ENCODE measurements at places on chromosomes 12 and 14.

- peak; percentile 49 for DNase-seq
Measured at GRCh38 chr14:53953002-53953827, 3.4 kb downstream of the BMP4 start.

GRCh38 chr12:11015775-11016430, 6.5 kb downstream of the TAS2R19 start:
- DNase-seq, result no peak

DNA sequence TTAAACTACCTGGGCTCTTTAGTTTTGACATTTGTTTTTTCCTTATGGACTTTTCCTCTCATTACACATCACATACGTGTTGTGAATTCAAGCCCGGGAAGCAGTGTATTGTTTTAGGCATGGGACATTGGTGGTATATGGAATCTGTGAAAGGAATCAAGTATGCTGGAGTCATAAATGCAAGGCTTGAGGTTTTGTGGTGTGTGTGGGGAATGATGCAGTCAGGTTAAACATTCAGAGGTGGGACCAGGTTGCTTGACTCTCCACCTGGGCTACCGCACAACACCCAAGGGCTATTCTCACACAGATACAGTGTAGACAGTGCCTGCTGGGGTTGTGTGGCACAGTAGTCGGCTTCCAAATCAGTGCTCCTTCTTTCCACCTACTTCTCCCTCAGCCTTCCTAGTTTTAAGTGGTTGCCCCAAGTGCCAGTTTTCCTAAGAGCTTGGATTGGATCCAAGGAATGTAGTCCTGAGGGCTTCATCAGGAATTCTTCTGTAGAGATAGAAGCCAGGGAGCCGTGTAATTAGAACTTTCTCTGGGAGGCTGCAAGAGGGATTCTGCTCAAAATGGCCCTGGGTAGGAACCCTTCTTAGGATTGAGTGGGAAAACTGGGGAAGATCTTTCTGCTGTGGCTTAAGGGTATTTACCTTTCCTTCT, 243.7 kb downstream of the C12orf75 start:
- no peak for DNase-seq

DNA sequence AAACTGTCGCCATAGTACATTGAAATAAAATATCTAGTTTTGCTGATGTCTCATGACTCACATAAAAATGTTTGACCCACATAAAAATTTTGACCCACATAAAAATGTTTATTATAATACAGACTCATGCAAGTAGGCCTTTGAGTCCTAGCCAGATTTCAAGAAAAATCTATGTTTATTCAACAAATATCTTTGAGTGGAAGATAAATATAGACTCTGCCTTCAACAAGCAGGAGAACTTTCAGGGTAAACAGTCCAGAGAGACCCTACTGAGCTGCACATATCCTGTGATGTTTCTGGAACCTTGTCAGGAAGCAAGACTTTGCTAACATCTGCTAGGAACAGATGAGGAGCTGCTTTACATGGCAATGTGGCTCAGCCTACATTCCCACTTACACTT, 283.1 kb downstream of the MDGA2 start:
- DNase-seq, result no peak

- no peak for DNase-seq
Measured at GRCh38 chr12:42608196-42608825, 18.8 kb upstream of the PRICKLE1 start.

DNA sequence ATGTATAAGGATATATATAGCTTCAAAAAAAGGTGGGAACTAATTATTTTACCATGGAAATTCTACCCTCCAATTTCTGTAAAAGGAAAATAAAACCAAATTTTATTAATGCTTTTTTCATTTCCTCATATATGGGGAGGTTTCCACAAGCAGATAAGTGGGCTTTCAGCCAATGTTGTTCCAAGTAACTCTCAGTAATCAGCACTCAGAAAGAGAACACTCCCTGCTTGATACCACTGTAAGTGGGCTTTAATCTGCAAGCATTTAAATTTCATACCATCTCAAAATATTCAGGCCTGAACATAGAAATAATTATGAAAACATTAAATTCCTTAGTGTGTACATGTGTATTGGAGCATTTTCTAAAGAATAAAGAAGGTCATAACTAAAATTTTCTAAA, 827.6 kb downstream of the C12orf50 start:
- no peak for DNase-seq

DNA sequence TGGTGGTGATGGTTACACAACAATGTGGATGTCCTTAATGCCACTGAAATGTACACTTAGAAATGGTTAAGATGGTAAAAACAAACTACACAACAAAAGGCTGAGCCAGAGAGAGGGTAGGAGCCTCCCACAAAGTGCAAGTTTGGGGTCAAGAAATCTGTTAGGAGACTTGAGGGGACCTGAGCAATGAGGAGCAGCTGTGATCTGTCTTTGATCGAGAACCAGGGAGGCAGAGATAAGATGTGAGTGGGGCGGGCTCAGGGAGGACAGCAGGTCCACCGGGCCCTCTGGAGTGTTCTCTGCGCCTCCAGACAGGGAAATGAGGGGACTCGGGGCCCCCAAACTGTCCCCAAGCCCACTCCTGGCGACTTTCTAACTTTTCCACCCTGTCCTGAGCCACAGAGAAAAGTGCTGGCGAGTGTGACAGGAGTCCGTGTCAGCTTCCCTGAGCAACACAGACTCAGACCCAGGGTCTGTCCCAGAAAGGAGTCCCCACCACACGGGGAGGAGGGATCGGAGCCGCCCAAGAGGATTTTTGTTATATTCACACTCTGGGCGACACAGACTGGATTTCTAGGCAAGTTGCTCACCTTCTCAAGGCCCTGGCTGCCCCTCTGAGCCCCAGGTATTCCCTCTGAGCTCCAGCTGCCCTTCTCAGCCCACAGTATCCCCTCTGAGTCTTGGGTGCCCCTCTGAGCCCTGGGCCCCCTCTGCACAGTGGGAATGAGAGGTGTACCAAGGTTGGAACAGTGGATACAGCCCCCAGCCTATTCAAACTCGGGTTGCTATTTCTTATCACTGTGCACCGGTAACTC, 11.5 kb upstream of the SCARB1 start:
- no peak for DNase-seq

- DNase-seq, result no peak
Measured at GRCh38 chr12:93184672-93185368, 192.9 kb upstream of the NUDT4 start.

- DNase-seq, result no peak
Measured at GRCh38 chr14:79144896-79145295, 974.7 kb downstream of the NRXN3 start.

DNA sequence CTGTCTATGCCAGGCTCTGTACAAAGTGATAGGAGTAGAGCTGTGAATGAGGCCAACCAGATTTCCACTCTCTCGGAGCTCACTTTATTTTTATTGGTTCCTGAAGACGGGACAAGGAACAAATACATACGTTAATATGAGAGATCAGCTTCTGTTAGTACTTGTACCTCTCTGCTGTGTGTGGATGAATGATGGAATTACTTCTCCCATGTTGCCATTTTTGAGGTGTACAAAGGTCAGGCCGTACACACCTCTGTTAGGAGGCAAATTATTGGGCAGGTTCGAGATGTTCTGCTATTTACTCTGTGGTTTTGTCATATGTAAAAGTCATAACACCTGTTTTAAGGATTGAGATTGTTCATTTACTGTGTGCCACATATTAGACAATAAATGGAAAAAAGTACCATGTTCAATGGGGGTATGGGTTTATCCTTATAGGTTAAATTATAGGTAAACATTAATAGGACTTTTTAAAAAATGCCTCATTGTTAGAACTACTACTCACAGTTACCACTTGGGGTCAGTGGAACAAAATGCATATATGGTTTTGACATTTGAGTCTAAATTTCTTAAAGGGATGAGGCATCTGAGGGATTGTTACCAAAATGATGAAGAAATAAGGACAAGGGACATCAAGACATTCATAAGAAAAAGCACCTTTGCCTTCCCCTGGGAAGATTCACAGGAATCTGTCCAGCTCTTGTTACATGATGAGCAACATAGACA, 26.9 kb downstream of the WBP11 start:
- no peak for DNase-seq

GRCh38 chr12:47223848-47224213, 144.1 kb upstream of the AMIGO2 start:
- no peak for DNase-seq

- no peak for DNase-seq
Measured at GRCh38 chr14:58656671-58657411, 19.1 kb downstream of the DACT1 start.

DNA sequence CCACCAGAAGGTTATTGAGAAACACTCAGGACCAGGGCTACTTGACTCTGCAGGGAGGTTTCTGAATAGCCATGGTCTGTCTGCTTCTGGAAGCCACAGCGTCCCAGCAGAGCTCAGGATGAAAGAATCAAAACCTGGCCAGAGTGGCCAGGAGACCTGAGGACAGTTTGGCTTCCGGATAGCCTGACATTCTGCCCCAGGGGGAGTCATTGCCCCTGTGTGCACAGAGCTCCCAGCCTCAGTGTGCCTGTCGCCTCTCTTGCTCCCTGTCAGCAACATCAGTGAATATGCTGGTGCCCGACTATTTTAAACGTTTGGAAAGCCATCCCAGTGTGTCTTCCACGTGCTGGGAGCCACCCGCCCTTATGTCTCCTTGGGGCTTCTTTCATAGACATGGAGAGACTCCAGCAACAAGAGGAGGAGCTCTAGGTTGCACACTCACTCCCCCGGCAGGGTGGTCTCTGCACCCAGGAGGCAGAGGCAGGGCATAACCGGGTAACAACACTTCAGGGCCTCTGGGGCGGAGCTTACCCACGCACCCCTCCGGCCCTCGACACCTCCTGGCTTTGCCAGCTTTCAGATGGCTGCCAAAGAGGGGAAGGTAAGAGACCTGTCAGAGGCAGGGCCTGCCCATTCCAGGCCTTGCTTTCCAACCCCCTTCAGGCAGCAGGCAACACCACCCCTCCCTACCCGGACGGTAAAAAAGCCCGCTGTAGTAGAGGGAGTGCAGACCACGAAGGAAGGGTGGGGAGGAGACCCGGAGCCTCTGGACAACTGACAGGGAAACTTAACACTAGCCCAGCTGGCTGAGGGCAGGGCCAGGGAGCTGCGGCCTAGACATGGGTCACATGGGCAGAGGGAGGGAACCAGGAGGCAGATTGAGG, 19.0 kb upstream of the SLC6A12 start:
- no peak for DNase-seq

- no peak for DNase-seq
Measured at GRCh38 chr14:93096691-93097322, 18.9 kb downstream of the ITPK1 start.

DNA sequence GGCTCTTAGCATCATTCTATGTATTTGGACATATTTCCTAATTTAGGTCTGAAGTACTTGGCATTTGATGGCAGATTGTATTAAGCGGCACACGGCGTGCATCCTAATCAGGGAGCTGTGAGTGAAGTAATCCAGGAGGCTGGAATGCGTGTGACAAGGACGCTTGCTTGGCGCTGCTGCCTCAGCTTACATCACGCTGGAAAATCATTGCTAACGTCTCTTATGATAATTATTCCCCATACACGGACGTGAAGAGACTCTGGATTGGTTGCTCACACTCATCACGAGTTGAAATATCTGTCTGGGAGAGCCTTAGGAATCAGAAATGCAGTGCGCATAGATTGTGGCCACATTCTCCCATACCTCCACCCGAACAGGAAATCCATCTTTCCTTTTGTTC, 85.3 kb downstream of the FBXW8 start:
- DNase-seq, result no peak

- DNase-seq, result no peak
Measured at GRCh38 chr12:103924761-103925641, 5.2 kb upstream of the HSP90B1 start.

GRCh38 chr14:54606631-54607133, 39.8 kb downstream of the SAMD4A start:
- no peak for DNase-seq

GRCh38 chr14:44316647-44317440, 190.2 kb downstream of the FSCB start:
- no peak for DNase-seq

- no peak for DNase-seq
Measured at GRCh38 chr12:104928036-104928745, 29.9 kb downstream of the SLC41A2 start.

- peak; percentile 4 for DNase-seq
Measured at GRCh38 chr12:80565271-80565670, 121.2 kb downstream of the PTPRQ start.

DNA sequence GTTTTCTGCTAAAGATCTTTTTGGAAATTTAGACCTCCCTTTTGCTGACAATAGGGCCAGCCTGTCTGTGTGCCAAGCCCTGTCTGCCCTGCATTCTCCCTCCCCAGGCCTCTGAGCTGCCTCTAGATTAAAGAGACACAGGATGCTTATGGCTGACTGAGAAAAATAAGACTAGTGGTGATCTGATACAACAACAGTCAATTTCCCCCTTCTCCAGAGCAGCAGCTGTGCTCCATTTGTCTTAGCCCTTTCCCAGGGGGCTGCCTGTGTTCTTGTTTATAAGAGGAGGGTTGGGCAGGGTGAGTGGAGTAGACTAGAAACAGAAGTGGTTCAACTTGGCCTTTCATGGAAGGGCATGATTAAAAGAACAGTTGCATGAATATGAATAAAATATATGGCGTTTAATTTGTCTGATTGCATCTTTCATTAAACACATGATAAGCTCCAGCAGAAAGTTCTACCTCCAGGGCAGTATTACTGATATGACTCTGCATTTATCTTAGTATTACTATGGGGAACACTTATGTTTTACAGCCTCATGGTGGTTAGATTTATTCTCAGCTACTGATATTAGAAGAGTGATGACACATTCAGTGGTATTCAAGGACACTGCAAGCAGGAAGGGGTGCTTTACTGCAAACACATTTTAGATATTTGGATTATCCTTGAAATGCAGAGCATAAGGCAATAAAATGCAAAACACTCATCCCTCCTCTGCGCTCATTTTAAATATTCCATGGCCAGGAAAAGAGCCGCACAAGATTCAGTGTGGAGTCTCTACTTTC, 150.2 kb upstream of the CLEC14A start:
- peak; percentile 36 for DNase-seq

DNA sequence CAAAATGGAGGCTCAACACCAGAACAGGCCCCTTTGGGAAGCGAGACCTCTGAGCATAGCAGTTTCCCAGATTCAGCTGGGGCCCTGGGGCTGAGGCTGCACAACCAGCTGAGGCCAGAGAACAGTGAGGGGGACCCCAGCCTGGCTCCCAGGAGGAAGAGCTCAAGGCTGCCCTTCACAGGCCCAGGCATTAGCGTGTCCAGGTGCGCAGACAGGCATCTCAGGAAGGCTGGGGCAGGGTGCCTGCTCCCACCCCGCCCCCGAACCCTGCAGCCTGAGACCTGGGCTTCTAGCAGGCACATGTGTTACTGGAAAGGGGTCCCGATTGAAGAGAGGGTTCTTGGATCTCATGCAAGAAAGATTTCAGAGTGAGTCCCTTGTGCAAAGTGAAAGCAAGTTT, 27.2 kb downstream of the CALM1 start:
- no peak for DNase-seq

DNA sequence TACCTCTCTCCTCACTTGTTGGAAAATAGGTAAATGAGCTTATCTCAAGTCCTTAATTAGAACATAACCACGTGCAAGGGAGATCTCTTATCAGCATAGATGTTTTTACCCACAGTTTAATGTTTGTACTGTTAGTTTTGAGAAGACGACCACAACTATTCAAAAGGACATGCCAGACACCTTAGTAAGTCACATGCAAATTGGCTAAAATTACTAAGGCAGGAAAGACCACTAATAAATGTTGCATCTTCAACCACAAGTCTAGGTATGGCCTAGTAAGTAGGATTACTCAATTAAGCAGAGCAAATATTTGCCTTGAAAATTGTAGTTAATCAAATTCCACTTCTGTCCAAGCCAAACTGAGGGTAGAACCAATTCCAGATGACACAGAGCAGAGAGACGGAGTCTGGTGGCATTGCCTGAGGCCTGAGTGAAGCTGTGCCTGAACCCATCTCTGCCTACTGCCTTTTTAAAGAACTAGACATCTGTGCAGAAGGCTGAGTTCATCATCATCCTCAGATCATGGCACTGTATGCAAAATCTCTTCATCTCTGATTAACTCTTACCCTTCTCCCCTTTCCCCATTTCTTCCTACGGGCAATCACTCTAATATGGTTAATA, 29.7 kb upstream of the CHST11 start:
- no peak for DNase-seq

Measured in NCI-H1694 (cell line).